ENCODE measurements at places on chromosomes 16 and 17.

GRCh38 chr16:1416521-1416941 is 2.0 kb upstream of the UNKL start:
- DNase-seq: no peak

DNA sequence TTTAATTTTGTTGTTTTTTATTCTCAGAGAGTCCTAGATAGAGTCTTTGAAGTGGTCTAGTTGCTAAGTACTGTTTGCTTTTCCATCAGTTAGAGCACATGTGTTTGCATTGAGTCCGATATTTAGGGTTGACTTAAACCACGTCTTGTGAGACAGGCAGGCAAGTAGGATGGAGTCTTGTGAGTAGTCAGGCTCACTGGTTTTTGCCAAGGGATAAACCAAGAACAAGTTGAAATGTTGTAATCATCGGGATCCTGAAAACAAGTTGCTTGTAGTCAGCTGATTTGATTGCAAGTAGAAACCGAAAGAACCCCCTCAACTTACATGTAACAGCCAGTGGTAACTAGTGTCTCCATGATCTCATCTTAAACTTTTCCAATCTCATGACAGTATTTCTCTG is 17.2 kb downstream of the ATP6V0A1 start:
- no peak for DNase-seq

GRCh38 chr17:40415390-40415789 is 2.3 kb downstream of the TOP2A start:
- DNase-seq: peak; percentile 76

DNA sequence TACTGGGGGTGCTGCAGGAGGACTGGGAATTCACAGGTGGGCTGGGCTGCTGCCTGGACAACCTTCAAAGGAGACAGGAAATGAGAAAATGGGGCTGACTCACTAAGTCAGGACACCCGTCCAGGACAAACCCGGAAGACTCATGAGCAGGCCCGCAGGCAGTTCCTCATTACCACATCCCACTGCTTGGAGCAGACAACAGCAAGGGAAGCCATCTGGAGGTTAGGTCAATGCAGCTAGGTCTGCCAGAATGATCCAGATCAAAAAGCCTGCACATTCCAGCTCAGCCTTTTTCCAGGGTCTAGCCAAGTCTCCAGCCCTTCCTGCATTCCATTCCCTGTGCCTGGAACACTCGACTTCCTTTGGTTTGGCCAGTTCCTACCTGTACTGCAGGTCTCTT is 536.5 kb upstream of the CDH11 start:
- DNase-seq: peak; percentile 74

DNA sequence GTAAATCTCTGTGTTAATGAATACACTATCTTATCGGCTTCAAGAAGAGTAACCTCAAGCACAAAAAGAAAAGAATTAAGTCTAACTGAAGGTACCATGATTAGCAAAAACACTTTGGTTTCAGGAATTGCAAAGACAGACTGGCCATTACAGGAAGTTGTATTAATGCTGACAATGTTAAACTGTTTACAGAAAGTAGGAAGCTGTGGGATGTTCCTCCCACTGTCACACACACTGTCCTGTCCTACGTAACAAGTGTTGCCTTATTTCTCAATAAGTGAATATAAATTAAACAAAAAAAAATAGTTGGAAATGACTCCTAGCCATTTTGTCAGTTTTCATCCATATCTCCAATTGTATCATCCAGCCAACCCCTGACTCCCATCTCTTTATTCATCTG is 8.6 kb downstream of the GNA13 start:
- no peak for DNase-seq

GRCh38 chr16:19231881-19232280 is 53.6 kb upstream of the CLEC19A start:
- no peak for DNase-seq

- DNase-seq: peak; percentile 70
Observed at GRCh38 chr17:59331929-59332748, 684 bp downstream of the YPEL2 start.

DNA sequence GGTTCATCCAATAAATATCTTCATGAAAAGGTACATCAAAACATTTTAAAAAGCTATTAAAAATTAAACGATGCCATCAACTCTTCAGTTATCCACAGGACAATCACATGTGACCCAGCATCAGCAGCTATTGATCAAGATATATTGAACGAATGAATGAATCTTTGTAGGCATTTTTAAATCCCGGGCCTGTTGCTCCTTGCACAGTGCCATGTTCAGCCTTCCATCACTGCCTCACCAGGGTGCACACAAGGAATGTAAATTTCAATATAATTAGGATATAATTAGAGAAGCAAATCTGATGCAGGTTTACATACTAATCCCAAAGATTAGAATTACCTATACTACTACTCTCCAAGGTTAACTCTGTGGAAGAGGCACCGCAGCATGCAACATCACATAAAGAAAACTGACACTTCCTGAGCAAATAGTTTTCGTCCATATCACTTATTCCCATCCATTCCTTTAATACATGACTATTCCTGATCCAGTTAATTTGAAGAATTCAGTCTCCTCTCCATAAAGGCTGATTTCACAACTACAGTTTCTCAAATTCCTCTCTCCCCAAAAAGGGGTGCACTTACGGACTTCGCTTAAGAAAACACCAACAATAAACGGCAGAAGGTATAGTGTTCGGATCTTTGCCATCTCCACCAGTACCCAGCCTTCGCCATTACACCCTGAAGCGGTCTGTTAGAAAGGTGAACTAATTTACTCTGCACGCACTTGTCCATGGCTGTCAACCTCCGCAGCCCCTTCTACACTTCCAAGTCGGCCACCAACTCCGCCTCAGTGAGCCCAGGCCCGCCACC is 938 bp downstream of the NCOR1 start:
- peak; percentile 61 for DNase-seq

- DNase-seq: no peak
Observed at GRCh38 chr16:61945511-61945910, 90.7 kb downstream of the CDH8 start.

DNA sequence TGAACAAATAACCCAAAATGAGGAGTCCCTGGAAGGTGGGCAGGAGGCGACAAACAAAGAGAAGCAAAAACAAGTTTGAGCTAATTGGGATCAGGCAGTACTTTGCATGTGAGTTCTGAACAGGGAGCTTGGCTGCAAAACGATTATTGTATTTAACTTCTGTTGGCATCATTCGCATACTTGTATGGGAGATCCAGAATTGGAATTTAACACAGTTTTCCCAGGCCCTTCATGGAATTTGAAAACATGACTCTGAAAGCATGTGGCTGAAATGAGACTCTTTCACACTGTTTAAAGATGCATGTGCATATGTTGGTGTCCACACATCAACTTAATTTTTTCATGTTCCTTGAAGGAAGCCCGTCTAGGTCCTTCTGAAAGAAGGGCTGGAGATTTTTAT is 674.3 kb downstream of the WWOX start:
- no peak for DNase-seq

DNA sequence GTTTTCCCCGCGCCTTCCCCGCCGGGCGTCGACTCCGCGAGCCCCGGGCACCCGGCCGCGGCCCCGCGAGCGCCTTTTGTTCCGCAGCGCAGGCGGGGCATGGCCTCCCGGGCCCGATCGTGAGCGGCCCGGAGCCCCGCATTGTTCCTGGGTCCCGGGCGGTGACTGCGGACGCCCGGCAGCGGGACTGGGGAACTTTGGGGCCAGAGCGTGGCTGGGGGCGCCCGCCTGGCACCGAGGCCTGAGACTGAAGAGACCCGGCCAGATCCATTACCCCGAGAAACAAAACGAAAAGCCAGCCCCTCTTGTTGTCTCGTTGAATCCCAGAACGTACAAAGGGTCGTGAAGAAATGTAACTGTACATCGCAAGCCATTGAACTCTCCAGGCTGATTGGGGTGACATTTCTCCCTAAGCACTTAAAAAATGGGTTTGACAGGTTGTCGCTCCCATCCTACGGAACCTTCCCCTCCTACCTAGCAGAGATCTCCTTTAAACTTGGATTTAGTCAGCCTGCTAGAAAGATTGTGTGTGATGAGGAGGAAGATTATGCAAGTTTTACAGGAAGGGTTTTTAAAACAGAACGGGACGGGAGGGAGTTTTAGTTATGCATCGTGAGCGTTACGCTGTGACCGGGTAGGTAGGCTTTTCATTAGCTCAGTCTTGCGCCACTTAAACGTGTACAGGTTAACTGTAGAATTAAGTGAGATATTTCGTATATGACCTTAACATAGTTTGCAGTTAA is 825 bp downstream of the METTL9 start:
- peak; percentile 74 for DNase-seq

DNA sequence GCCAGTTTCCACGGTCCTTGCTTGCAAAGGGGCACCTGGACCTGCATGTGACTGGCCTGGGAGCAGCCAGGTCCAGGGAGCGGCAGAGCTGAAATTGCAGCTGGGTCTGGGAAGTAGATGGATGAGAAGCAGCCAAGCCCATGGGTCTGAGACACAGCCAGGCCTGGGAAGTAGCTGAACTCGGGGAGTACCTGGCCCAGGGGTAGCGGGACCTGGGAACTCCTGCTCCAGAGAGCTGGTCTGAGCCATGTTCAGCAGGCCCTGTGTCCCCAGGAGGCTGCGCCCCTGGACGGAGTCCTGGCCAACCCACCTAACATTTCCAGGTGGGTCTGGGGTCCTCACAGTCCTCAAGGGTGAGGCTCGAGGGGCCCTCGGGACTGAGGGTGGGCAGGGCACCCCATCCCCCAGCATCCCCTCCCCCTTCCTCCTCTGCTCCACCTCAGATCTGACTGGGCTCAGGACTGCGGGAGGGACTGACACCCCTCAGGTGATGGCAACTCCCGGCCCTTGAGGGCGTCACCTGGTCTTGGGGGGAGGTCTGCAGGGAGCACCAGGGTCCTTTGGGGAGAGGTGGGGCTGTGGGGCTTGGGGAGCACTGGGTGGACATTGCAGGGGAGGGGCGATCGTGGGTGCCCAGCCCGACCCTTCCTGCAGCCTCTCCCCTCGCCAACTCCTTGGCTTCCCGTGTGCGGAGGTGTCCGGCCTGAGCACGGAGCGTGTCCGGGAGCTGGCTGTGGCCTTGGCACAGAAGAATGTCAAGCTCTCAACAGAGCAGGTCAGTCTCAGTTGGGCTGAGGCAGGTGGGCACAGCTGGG is 3.0 kb downstream of the MSLN start:
- DNase-seq: no peak

GRCh38 chr16:19765860-19766553 is 47.9 kb downstream of the IQCK start:
- DNase-seq: no peak

GRCh38 chr16:58515871-58516767 is 802 bp downstream of the SETD6 start:
- peak; percentile 13 for DNase-seq

- no peak for DNase-seq
Observed at GRCh38 chr17:33749171-33749570, 456.1 kb upstream of the ASIC2 start.

Measured in adipocyte (in vitro differentiated cells).